ENCODE measurements at places on chromosomes 7 and 10. TPM values are rescaled to one million over a fixed set of nuclear protein-coding genes. Genes with fewer than 3 reads are reported as not detected.

GRCh38 chr7:36199329-36199728 is 46.3 kb downstream of the EEPD1 start:
- no peak for DNase-seq

PARD3 gene
- 1.7 TPM for total RNA-seq

GDF10 gene
- total RNA-seq, result 0.27 TPM

AOAH gene
- 12.3 TPM for total RNA-seq

DNA sequence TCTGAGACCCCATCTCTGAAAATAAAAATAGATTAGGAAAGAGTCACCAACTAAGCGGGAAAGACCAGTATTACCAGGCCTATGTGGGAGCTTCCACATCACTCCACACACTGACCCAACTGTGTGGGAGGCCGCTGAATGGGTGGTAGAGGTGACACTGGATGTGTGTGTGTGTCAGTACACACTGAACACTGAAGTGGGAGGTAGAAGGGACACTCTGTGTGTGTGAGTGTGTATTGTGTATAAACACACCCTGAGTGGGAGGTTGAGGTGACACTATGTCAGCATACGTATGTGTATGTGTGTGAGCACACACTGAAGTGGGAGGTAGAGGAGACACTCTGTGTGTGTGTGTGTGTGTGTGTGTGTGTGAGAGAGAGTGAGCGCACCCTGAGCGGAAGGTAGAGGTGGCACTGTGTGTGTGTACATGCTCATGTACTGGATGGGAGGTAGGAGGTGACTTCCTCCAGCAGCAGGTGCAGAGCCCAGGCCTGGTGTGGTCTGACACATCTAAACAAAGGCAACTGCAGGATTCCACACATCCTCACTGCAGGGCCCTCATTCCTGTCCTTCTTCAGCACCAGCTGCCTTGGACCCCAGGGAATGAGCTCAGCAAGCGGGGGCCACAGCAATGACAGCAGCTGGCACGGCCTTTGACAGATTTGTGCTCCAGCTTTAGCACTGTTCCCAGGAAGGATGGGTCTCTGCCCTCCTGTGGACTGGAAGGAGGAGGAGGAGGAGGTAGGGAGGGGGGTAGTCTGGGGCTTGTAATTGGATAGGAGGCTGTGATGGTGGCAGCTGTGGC is 26.5 kb upstream of the RBM20 start:
- DNase-seq, result no peak

Data from activated T-helper 1 cell treated with anti-CD3 and anti-CD28 coated beads, Interleukin-12 subunit alpha, Interleukin-12 subunit beta, Interleukin-2, Interleukin-4 antibody, amounts not matched to agents 30 ng/mL and 10 ng/mL and 1 ng/mL, durations not matched to agents 14 hours and 24 hours and 36 hours (primary cell).